ENCODE measurements at places on chromosomes 2 and 18.

DNA sequence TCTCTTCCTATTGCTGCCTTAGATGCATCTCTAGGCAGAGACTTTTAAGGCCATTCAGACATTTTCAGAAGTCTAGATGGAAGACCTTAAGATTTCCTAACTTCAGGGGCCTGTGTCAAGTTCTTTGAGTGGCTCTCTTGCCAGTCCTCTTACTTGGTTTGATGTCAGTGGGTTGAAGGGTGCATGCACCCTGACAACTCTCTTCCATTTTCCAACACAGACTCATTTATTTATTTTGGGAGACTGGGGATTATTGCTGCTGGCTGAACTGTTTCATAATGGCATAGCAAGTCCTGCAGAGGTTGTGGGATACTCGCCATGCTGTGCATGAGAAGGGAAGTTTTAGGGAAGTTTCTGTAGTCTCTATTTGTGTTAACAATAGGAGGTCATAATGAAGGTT, 39.0 kb upstream of the ACADL start:
- DNase-seq, result no peak

GRCh38 chr2:47373747-47374146, 29.2 kb upstream of the MSH2 start:
- DNase-seq, result no peak

GRCh38 chr2:176780348-176780747, 432.2 kb upstream of the HNRNPA3 start:
- DNase-seq, result no peak

DNA sequence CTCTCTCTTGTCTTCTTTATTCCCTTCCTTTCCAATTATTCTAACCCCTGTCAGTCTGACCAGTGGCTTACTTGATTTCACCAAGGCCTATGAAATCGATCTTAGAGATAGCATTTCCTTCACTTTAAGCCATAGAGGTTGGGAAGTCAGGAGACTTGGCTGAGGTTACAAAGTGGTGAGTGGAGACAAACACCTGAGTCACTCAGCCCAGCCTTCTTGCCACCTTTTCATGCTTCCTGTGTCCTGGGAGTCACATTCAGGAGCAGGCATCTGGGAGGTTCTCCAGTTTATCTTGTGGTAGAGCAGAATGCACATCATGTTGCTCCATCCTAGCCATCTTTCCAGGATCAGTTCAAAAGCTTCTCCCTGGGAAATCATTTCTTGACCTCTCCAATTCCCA, 59.1 kb downstream of the VSNL1 start:
- DNase-seq, result no peak

DNA sequence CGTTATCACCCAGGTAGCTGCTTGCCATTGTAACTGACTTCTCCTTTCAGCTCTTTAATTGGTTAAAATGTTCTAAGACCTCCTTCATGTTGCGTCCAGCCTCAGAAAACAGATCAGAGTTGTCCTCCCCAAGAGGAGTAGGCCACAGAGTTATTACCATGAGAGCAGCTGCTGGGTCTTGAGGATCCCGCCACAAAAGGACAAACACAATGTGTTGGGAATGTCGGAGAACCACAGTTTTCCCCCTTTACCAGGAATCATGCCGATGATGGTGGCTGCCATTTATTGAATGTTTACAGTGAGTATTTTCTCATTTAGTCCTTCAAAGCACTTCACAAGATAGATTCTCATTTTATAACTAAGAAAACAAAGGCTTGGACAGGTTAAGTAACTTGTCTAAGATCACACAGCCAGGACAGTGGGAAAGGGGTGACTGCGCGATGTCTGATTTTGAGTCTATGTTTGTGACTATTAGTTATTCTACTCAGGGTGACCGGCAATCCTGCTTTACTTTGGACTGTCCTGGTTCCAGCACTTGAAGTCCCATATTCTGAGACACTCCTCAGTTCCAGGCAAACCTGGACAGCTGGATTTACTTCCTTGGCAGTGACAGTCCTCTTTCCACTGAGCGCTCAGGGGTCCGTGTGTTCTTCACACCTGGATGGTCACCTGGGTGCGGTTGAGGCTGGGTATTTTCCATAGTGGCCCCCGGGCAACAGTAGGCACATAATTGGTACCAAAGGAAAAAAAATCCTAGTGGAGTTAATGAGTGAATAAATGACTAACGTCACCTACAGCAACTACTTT, 93.6 kb downstream of the LIPG start:
- DNase-seq, result no peak

DNA sequence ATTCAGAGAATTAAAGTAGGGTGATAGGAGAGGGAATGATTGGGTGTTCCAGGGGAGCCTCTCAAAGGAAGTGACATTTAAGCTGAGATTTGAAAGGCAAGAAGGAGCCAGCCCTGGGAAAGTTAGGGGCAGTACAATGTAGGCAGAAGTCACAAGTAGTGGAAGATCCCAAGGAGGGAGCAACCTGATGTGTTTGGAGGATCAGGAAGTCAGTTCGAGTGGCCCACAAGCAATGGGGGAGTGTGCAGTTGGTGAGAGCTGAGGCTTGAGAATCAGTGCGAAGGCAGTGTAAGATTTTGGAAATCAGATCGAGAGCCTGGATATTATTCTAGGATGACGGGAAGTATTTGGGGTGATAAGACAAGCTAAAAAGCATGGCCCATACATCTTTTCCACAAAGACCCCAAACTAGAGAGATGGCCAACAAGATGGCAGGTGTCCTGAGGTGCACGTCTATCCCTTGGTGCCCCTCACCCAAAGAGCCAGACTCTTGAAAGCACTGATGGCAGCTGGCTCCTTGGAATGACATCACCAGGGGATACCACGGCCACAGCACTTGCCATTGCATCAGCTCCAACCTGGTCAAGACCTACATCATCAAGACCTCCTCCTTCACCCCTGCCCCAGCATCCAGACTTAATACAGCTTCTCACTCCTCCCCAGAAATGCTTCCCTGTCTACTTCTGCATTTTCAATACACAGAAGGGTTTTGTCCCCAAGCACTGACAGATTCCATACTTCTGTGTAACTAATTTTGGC, 127.3 kb downstream of the BCL2 start:
- DNase-seq, result no peak

- DNase-seq, result no peak
Observed at GRCh38 chr2:30257266-30258214, 26.2 kb downstream of the LBH start.

- no peak for DNase-seq
Observed at GRCh38 chr2:155645791-155646190, 686.7 kb downstream of the NR4A2 start.

GRCh38 chr2:162989507-162989906, 150.9 kb upstream of the KCNH7 start:
- no peak for DNase-seq

GRCh38 chr2:20496076-20496872, 49.4 kb downstream of the RHOB start:
- DNase-seq, result no peak

DNA sequence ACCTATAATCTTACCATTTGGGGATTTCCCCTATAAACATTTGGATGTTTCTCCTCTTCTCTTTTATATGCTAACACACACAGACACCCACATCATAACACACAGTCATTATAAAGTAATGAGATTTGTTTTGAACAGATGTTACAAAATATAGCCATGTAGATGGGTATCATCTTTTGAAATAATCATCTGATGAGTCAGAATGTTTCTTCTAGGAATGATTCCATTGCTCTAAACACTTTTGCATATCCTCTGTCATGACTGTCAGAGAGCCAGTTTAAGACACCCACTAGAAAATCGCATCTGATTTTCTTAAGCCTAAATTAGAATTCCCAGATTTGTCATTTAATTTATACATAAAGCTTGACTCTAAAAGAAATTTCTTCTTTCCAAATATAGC, 442.6 kb downstream of the CMPK2 start:
- no peak for DNase-seq

GRCh38 chr18:51248685-51249084, 51.2 kb upstream of the MEX3C start:
- DNase-seq, result no peak

- DNase-seq, result no peak
Observed at GRCh38 chr2:31980674-31981356, 30.0 kb downstream of the MEMO1 start.

- DNase-seq, result no peak
Observed at GRCh38 chr2:241729868-241730267, 4.6 kb upstream of the D2HGDH start.

DNA sequence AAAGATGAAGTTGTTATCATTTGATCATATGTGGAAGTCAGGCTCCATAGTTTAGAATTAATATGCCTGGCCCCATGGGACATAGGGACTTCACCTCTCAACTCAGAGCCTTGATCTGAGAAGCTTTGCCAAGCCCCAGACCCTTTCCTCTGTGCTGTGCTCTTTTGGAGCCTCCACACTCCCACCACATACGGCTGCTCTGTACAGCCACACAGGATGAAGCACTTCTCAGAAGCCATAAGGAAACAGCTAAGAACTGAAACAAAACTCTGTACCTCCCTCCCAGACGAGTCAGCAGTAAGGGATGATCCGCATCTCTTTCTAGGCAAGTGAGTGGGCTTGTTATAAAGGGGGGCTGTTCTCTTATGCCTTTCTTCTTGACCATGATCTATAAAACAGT, 66.5 kb downstream of the CAB39 start:
- no peak for DNase-seq

DNA sequence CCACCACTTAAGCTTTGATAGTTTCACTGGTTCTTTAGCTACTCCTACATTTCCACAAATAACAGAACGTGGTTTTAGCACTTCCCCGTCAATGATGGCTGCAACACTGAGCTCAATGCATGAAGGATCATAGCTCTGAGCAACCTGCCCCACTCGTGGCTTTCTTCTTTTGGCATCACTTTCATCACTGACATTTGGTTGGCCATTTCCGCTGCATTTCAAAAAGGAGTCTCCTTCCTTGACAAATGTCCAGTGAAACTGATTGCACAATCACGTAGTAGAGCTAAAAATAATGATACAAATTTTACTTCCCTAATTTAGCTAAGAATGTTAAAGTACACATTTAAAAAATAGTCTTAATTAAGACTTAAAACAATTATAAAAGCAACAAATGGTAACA, 205.2 kb upstream of the HDAC4 start:
- DNase-seq, result no peak

DNA sequence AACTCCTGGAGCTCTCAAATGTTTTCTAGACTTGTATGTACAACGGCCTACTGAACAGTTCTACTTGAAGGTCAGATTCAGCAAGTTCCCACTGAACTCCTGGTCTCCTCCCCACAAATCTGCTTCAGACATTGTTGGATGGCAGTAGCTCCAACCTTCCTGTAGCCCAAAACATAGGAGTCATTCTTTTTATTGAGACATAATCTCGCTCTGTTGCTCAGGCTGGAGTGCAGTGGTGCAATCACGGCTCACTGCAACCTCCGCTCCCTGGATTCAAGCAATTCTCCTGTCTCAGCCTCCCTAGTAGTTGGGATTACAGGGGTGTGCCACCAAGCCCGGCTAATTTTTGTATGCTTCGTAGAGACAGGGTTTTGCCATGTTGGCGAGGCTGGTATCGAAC, 47.3 kb downstream of the QPCT start:
- DNase-seq, result no peak

DNA sequence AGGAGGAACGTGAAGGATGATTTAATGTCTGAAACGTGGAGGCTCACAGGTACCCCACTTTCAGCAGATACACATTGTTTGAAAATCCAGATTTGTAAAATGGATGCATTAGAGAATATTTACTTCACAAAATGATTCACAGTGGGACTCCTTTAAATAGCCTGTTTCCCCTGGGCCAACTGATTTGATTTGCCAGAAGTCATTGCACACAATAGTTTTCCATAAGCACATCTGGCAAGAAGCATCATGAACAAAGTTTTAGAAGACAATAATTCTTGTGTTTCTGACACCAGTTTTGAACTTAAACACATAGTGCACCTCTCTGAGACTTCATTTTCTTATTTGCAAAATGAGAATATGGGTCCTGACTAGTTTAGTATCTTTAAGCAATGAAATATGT, 451.4 kb upstream of the SLC14A2 start:
- DNase-seq, result no peak

DNA sequence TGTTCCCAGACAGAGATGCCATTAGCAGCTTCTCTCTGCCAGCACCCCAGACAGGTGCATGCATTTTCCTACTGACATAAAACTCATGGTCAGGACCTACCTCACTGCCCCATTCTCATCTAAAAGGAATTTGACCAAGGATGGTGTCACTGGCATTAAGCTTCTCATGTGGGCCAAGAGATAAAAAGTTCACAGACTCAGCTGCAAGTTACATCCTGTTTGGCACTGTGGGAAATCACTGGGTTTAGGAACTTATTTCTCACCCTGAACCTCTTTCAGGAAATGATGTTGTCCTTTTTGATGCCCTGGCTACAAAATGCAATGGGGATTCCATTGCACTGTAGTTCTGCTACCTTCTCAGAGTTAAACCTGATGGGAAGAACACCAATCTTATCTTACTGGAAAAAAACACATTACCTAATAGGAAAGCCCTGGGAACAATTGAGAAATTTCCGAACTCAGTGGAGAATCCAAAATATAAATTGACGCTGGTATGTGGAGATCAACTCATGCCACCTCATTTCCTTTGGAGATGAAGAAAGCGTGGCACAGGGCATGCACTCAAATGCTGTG, 252.1 kb upstream of the COPS8 start:
- no peak for DNase-seq

GRCh38 chr2:74391209-74391579, 11.1 kb upstream of the DCTN1 start:
- DNase-seq, result no peak

- no peak for DNase-seq
Observed at GRCh38 chr2:135582383-135582782, 51.1 kb downstream of the R3HDM1 start.

GRCh38 chr2:214604861-214605260, 194.0 kb downstream of the VWC2L start:
- DNase-seq, result no peak

GRCh38 chr2:184031402-184032147, 566.8 kb upstream of the ZNF804A start:
- DNase-seq, result no peak

GRCh38 chr18:79402977-79403722, 7.4 kb downstream of the NFATC1 start:
- DNase-seq, result no peak

DNA sequence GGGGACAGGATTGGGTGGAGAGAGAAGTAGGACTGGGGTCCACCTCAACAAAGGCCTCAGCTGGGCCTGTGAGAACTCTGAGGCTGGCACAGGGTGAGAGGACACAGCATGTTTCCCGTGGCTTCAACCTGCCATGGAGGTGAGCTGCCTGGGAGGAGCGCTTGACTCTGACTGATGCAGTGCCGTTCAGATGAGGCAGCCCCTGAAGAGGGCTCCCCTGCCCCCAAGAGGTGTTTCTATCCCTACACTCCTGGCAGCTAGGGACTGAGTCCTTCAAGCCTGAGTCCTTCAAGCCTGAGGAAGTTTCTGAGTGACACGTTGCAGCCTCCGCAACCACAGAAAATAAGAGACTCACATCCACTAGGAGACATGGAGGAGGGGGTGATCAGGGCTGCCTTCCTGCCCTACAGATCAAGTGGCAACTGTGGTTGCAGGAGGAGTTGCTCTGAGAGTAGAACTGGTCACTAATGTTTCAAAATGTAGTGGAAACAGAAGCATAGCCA, 49.6 kb upstream of the TMEM177 start:
- DNase-seq, result no peak
